Right ventricle myocardium superior (tissue), 1 donor: ENCODE measurements at places on chromosomes 11 and 22.

DNA sequence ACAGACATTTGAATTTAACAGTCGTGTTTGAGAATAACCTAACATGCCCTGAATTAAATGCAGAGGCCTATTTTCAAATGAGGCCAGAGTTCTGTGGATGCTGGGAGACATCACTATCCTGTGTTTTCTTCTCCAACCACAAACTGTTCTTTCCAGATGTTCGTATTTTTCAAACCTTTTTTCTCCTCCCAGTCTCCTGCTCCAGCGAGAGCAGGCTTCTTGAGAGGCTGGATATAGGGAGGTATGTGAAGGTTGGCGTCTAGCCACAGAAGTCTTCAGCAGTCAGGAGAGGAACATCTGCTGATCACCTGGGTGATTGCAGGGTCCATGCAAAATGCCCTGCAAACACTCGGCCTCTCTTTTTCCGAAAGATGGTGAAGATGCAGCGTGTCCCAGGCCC, 126.3 kb downstream of the C11orf91 start:
- DNase-seq, result no peak

GRCh38 chr11:115097796-115098408, 406.3 kb downstream of the CADM1 start:
- DNase-seq, result no peak

- DNase-seq, result no peak
Observed at GRCh38 chr22:43476341-43476740, 64.5 kb downstream of the MPPED1 start.

DNA sequence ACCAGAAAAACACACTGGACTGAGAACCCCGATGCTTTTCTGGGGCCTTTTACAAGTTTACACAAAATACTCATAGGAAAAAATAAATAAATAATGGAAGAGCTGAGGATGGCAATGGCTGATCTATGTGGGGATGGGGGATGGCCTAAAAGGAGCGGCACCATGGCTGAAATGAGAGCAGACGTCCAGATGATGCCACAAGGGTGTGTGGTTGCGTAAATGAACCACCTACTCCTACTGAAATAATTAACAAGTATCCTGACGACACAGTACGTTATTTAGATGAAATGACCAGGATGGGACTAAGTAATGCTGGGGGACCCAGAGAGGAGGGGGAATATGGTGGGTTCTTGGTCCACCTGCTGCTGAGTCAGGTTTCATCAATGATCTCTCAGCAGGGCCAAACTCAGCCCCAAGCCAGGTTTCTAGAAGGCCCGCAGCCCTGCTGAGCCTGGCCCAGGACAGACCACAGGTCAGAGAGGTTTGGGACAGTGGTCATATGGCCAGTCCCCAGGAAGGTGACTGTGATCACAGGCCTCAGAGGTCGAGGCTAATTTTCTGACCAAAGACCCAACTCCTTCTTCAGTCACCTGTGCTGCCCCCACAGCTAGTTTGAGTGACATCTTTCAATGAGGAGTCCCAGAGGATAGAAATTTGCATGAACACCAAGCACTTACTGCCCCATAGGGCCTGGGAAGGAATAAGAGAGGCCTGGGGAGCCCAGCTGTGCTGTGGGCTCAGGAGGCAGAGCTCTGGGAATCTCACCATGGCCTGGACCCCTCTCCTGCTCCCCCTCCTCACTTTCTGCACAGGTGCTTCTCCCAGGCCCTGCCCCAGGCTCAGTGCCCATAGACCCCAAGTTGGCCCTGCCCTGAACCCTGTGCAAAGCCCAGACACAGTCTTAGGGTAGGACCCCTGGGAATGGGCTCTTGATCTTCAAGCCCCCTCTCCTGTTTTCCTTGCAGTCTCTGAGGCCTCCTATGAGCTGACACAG, 76.3 kb upstream of the IGLL5 start:
- no peak for DNase-seq

DNA sequence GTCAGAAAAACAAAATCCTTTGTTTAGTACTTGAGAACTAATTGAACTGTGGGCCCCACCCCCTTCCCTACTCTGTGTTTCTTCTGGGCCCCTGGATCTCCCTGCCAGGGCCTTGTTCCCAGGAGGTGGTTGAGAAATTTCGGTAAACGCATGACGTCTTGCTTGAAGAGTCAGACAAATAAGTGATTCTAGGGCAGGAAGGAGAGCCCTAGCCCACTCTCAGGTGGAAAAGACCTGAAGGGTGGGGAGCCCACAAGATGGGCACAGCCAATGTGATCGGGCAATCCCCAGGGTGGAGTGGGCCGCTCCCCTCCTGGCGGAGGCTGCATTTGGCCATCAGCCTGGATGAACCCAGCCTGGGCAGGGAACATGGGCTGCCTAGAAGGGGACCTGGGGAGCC, 16.8 kb upstream of the P2RY2 start:
- DNase-seq, result no peak

- no peak for DNase-seq
Observed at GRCh38 chr11:91272089-91272488, 952.5 kb upstream of the FAT3 start.

GRCh38 chr22:32917577-32918354, 116.3 kb downstream of the TIMP3 start:
- DNase-seq, result no peak

DNA sequence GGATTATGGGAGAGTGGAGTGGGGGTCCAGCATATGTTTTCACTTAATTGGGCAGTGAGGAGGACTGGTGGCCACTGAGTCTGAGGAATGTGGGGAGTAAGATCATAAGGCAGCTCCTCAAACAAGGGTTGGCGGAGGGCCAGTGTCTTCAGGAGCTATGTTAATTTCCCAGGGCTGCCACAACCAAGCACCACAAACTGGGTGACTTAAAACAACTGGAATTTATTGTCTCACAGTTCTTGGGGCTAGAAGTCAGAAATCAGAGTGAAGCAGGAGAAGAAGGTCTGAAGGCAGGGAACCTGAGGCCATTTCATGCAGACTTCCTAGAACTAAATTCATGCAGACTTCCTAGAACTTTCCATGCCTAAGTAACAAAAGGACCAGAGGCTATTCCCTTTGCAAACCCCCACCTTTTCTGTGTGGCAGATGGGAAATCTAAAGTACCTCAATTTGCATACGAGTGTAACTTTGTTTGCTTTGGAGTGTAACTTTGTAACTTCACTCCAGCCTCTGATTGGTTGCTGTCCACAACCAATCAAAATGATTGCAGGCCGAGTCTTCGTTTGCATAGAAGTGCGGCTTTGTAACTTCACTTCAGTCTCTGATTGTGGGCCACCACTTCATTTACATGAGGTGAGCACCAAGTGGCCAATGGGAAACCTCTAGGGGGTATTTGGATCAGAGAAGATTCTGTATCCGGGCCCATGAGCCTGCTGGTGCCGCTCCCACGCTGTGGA, 50.5 kb upstream of the ZBED5 start:
- DNase-seq, result no peak

GRCh38 chr11:12942157-12942556, 67.0 kb upstream of the RASSF10 start:
- no peak for DNase-seq

DNA sequence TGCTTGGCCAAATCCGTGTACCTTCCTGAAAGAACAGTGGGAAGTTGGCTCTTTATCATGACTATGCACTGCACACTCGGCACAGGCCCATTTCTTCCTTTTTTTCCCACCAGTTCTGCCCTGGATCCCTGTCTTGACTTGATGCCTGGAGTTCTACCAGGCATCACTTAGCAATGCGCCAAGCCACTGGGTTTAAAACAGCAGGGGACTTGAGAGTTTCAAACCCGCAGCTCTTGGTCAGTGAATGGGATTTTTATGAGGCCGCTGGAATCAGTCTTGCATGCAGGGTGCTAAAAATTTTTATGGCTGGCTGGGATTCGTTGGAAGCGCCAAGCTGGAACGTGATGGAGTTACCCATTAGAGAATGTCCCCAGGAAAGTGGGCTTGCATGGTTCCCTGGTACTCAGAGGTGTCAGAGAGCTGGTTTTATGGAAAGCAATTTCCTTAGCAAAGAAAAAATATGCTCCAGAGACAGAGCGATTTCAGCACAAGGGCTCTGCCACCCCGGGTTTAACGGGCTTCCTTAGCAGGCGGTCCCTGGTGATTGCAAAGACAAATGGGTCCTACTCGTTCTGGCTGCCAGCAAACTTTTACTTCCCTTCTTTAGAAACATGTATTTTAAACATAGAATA, 432.9 kb downstream of the TENM4 start:
- no peak for DNase-seq

GRCh38 chr11:112665291-112665690, 295.9 kb upstream of the NCAM1 start:
- no peak for DNase-seq

GRCh38 chr11:4546878-4547277, 1.9 kb downstream of the OR52M1 start:
- no peak for DNase-seq

GRCh38 chr11:11141065-11141464, 212.0 kb downstream of the CSNK2A3 start:
- DNase-seq, result no peak

DNA sequence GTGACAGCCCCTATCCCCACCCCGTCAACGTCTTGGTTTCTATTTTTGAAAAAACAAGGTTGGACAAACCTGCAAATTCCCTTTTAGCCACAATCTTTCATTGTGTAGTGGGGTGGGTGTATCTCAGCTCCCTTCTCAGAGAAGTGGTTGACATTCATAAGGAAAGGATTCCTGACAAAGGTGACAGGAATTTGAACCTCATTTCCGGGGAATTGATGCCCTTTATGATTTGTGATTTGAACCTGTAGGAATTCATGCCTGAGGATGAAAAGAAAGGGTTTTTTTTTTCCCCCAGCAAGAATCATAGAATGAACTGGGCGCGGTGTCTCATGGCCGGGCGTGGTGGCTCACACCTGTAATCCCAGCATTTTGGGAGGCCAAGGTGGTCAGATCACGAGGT, 14.5 kb downstream of the YPEL4 start:
- no peak for DNase-seq

DNA sequence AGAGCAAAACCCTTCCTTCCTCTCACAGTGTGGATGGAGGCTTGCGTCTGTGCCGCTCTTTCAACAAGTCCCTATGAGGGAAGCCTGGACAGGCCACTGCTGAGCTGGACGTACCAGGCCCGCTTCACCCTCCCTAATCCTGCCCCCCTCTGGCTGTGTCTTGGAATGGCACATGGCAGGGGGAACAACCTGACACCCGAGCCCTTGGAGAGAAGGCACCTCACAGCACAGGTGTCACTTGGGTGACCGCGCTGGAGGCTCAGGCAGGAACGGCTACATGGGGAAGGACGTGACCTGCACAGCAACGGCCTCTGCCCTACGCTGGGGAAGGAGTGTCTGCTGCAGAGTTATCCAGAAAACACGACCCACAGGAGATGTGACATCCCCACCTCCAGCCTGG, 11.0 kb downstream of the CARS1 start:
- DNase-seq, result no peak

DNA sequence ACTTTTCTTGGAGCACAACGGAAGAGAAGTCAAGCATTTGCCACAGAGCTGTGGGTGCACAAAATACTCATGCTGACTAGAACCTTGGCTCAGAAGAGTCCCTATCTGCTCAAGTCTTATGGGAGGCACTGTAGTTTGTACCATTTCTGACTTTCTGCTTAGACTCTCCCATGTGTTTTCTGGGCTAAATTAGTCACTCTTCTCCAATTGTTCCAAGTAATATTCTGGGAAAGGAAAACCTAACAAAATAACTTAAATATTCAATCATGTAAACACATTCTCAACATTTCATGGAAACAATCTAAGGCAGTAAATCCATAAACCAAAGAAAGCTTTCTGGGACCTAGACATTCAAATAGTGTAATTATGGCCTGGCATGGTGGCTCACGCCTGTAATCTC, 220.7 kb downstream of the SWAP70 start:
- no peak for DNase-seq

GRCh38 chr11:33478111-33478573, 221.0 kb downstream of the HIPK3 start:
- no peak for DNase-seq

DNA sequence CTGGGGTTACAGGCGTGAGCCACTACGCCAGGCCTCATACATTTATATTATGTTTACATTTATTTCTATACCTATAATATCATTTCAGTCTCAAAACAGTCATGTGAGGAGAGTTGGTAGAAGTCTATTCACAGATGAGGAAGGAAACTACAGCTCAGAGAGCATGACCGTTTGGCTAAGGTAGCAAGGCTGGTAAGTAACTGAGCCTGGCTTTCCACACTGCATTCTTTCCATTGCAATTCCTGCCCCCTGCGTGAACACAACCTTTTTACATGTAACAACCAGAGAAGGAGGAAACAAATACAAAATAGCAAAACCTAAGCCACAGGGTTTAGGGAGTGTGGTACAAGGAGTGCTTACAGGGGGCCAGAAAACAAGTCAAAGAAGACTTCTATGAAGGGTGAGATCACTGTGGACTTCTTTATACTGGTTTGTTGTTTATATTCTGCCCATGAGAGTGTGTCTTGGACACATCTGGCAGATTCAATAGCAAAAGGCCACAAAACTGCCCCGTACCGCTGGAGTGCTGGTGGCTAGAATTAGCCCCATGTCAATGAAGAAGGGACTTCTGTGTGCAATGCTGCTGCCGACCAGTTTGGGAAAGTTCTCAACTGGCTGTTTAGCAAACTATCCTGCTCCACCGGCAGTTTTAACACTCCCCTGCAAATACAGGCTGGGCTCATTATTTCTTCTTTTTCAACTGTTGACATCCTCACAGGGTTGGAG, 19.0 kb downstream of the MICAL3 start:
- DNase-seq, result no peak

- DNase-seq, result no peak
Observed at GRCh38 chr11:68545347-68545746, 84.8 kb downstream of the PPP6R3 start.

GRCh38 chr22:50595189-50595588, 5.4 kb upstream of the MAPK8IP2 start:
- DNase-seq, result no peak

DNA sequence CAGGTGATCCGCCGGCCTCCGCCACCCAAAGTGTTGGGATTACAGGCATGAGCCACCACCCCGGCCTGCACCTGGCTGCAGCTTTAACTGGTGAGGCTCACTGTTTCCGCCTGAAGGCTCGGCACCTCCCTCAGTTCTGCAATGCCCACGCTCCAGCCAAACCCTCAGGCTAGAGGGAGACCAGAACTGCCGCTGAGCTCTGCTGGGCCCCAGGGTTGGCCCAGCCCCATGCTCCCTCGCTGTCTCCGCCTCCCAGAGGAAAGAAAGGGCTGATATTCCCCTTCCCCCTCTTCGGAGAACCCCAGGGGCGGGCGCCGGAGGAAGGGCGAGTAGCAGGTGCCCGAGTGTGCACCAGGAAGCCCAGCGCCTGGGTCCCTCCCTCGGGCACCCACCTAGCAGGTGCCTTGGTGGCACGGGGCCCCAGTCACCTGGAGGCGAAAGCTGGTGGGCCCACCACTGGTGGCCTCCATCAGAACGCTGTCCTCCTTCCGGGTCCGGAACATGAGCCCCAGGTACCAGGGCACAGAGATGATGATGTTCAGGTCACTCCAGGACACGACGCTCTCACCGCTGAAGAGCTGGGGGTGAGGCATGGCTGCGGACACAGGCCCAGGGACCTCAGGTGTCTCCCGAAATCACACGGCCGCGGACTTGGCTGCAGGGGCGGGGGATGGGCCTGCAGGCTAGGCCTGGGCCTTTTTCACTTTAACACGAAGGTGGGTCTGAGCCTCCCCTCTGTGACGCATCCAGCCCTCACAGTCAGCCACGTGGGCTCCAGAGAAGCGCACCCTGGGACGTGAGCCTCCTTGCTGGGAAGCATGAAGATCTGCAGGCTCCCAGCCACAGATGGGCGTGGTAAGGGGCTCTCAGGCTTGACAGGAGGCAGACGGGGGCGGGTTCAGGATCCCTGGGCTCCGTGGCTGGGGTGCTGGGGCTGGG, 73.3 kb downstream of the TRMU start:
- no peak for DNase-seq
